Mesendoderm (in vitro differentiated cells): ENCODE measurements at places on chromosomes 5 and 9.
A peak's percentile ranks its signal among the peaks of the same experiment; 100 is the strongest.

GRCh38 chr9:126503333-126504085, 110.2 kb upstream of the LMX1B start:
- H3K27ac ChIP-seq = no peak overlapping the region
- no peak for DNase-seq
- H3K27me3 ChIP-seq = no peaks in the 10 kb centered on the region

DNA sequence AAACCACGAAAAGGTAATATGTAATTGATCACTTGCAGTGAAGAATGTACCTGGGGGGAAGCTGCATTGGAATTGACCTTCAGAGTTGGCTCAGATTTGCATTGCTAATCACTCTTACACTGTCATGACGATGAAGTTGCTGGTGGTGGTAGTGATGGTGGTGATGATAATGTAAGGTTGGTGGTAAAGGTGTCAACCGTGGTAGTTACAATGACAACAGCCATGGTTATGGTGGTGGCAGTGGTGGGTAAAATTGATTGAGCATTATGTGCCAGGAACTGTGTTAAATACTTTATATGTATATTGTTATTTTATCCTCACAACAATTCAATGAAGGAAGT, 282.4 kb downstream of the NR3C1 start:
- no peak overlapping the region for H3K4me3 ChIP-seq
- H3K4me1 ChIP-seq = peaks cover 6% of the 10 kb centered on the region
- DNase-seq = no peak

- DNase-seq = no peak
- no peaks in the 10 kb centered on the region for H3K27me3 ChIP-seq
- no peak overlapping the region for H3K27ac ChIP-seq
- no peaks in the 10 kb centered on the region for H3K4me1 ChIP-seq
These were observed 229.1 kb downstream of the MTRR start for GRCh38 chr5:8098081-8098480.

DNA sequence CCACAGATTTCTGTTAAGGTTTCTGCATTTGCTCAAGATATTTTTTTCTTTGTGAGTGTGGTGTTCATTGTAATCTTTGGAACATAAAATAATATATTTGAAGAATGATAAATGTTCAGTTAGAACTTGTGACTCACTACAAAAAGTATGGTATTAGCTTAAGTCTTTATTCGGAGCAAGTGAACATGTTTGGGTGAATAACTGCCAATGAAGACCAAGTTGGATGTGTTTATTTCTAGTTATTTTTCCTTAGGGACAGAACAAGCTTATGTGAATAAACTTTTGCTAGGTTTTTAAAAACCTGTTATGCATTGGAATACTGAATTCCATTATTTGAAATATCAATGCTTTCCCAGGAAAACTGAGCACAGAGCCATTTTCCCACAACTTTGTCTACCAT, 418.6 kb downstream of the SLCO4C1 start:
- H3K4me1 ChIP-seq = no peaks in the 10 kb centered on the region
- no peak for DNase-seq
- no peak overlapping the region for H3K4me3 ChIP-seq
- no peaks in the 10 kb centered on the region for H3K27me3 ChIP-seq
- H3K36me3 ChIP-seq = no peaks in the 10 kb centered on the region

GRCh38 chr5:79499640-79500273, 14.2 kb downstream of the HOMER1 start:
- H3K4me1 ChIP-seq = peaks cover 5% of the 10 kb centered on the region
- H3K27me3 ChIP-seq = no peaks in the 10 kb centered on the region
- DNase-seq = no peak
- H3K27ac ChIP-seq = no peak overlapping the region

DNA sequence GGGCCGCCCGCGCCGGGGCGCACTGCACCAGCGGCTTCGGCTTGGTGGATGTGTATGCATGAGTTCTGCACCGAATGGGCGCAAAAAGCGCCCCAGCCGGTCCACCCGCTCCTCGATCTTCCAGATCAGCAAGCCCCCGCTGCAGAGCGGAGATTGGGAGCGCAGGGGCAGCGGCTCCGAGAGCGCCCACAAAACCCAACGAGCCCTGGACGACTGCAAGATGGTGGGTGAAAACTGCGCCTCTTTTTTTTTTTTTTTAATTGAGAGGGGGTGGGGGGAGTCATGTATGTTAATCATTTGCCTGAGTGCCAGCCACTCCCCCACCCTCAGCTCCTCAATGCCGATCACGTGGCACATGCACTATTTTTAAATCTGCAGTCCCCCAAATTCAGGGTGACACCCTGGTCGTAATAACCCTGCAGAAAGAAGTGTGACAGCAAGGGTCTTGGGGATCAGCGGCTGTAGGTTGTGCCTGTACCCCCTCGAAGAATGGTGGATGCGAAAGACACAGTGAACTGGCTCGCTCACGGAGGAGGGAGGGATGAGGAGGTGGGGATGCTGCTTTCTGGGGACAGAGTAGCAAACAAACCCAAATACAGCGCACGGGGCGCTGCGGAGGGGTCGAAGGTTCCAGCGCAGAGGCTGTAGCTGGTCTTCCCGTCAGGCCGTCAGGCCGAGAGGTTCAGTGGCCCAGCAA, 900 bp downstream of the RGS7BP start:
- peaks cover 3% of the 10 kb centered on the region for H3K27me3 ChIP-seq
- peak; percentile 55 for DNase-seq
- H3K4me1 ChIP-seq = peaks cover 5% of the 10 kb centered on the region
- H3K4me3 ChIP-seq = peak overlapping the region; percentile 39

- no peak overlapping the region for H3K4me3 ChIP-seq
- H3K4me1 ChIP-seq = no peaks in the 10 kb centered on the region
- no peak overlapping the region for H3K27ac ChIP-seq
- no peak for DNase-seq
- no peaks in the 10 kb centered on the region for H3K36me3 ChIP-seq
These were observed 73.9 kb downstream of the WNK2 start for GRCh38 chr9:93257808-93258331.

- H3K4me3 ChIP-seq = no peak overlapping the region
- H3K4me1 ChIP-seq = no peaks in the 10 kb centered on the region
- peak; percentile 19 for DNase-seq
- H3K27me3 ChIP-seq = no peaks in the 10 kb centered on the region
These were observed 136.2 kb upstream of the LPCAT1 start for GRCh38 chr5:1660001-1660400.

- no peak overlapping the region for H3K27ac ChIP-seq
- H3K36me3 ChIP-seq = no peaks in the 10 kb centered on the region
- peak; percentile 78 for DNase-seq
- peak overlapping the region; percentile 32 for H3K4me3 ChIP-seq
These were observed 1.0 kb upstream of the TLE1 start for GRCh38 chr9:81690251-81690851.

- no peak for DNase-seq
- no peaks in the 10 kb centered on the region for H3K27me3 ChIP-seq
- H3K4me1 ChIP-seq = no peaks in the 10 kb centered on the region
- H3K4me3 ChIP-seq = no peak overlapping the region
These were observed 10.7 kb downstream of the NANS start for GRCh38 chr9:98067184-98067583.

GRCh38 chr5:126755593-126755992, 21.3 kb upstream of the LMNB1 start:
- H3K4me3 ChIP-seq = no peak overlapping the region
- H3K27me3 ChIP-seq = no peaks in the 10 kb centered on the region
- no peaks in the 10 kb centered on the region for H3K4me1 ChIP-seq
- DNase-seq = no peak

GRCh38 chr5:93300309-93300923, 280.6 kb downstream of the NR2F1-AS1 start:
- no peak for DNase-seq
- H3K27me3 ChIP-seq = no peaks in the 10 kb centered on the region
- no peak overlapping the region for H3K4me3 ChIP-seq
- no peaks in the 10 kb centered on the region for H3K36me3 ChIP-seq

- no peaks in the 10 kb centered on the region for H3K36me3 ChIP-seq
- H3K27ac ChIP-seq = no peak overlapping the region
These were observed 198.5 kb downstream of the CACNA1B start for GRCh38 chr9:138075961-138076649.

DNA sequence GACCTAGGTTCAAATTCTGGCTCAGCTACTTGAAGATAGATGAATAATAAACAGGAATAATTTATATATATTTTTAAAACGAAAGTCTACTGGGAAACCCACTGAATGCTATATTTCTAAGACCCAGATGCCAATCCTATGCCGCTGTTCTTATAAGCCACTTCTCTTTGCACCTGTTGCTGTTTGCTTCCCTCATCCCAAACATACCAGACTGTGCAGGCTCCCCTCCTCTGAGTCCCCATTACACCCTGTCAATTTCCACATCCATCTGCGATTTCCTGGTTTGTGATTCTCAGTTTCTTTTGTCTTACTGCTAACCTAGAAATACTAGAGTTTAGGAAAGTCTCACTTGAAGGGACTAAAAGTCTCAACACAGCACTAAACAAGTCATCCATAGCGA, 92.8 kb upstream of the CAST start:
- DNase-seq = no peak
- H3K27ac ChIP-seq = no peak overlapping the region
- no peaks in the 10 kb centered on the region for H3K36me3 ChIP-seq
- no peaks in the 10 kb centered on the region for H3K27me3 ChIP-seq

- H3K27ac ChIP-seq = no peak overlapping the region
- H3K27me3 ChIP-seq = no peaks in the 10 kb centered on the region
- no peak overlapping the region for H3K4me3 ChIP-seq
- H3K36me3 ChIP-seq = no peaks in the 10 kb centered on the region
- no peaks in the 10 kb centered on the region for H3K4me1 ChIP-seq
These were observed 28.4 kb upstream of the NADK2 start for GRCh38 chr5:36270175-36270574.

DNA sequence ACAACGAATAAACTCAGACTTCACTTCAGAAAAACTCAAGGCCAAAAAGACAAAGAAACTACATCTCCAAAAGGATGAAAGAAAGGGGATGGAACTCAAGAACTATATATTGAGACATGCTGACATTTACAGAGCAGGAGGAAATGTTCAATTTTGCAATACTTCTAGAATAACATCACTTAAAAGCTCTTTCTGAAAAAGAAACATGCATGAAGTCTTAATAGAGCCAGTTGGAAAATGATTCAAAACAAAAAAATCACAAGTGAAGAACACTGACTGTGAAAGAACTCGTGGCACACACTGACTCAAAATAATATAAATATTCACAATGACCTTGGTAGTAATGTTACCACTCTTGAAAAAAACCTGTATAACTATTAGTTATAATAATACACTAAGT, 267.8 kb upstream of the NREP start:
- H3K36me3 ChIP-seq = no peaks in the 10 kb centered on the region
- no peak for DNase-seq
- H3K27ac ChIP-seq = no peak overlapping the region
- no peaks in the 10 kb centered on the region for H3K27me3 ChIP-seq

DNA sequence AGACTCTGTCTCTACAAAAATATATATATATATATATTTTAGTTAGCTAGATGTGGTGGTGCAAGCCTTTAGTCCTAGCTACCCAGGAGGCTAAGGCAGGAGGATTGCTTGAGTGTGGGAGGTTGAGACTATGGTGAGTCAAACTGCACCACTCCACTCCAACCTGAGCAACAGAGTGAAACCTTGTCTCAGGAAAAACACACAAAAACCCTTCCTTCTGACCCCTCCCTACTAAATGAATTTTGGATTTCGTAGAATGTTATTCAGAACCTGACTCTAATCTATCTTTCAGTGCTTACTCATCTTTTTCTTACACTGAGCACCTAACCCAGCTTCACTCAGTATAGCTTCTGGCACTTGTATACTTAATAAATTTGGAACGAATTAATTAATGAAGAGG, 35.2 kb upstream of the IL7R start:
- no peak overlapping the region for H3K4me3 ChIP-seq
- H3K4me1 ChIP-seq = peaks cover 2% of the 10 kb centered on the region
- no peaks in the 10 kb centered on the region for H3K36me3 ChIP-seq
- no peak overlapping the region for H3K27ac ChIP-seq

GRCh38 chr5:85868070-85868469, 749.7 kb upstream of the COX7C start:
- H3K27ac ChIP-seq = no peak overlapping the region
- no peaks in the 10 kb centered on the region for H3K27me3 ChIP-seq
- H3K4me1 ChIP-seq = no peaks in the 10 kb centered on the region
- DNase-seq = no peak
- H3K4me3 ChIP-seq = no peak overlapping the region
- no peaks in the 10 kb centered on the region for H3K36me3 ChIP-seq

DNA sequence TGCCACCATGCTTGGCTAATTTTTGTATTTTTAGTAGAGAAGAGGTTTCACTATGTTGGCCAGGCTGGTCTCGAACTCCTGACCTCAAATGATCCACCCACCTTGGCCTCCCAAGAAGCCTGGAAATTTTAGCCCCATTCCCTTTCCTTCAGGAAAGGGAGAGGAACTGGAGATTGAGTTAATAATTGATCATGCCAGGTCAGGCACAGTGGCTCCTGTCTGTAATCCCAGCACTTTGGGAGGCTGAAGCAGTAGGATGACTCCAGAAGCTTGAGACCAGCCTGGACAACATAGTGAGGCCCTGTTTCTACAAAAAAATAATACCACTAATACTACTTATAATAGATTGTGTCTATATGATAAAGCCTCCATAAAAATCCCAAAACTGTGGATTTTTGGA, 124.6 kb downstream of the UNC13B start:
- no peak for DNase-seq
- H3K4me1 ChIP-seq = no peaks in the 10 kb centered on the region
- no peak overlapping the region for H3K4me3 ChIP-seq
- no peaks in the 10 kb centered on the region for H3K36me3 ChIP-seq
- H3K27ac ChIP-seq = no peak overlapping the region

DNA sequence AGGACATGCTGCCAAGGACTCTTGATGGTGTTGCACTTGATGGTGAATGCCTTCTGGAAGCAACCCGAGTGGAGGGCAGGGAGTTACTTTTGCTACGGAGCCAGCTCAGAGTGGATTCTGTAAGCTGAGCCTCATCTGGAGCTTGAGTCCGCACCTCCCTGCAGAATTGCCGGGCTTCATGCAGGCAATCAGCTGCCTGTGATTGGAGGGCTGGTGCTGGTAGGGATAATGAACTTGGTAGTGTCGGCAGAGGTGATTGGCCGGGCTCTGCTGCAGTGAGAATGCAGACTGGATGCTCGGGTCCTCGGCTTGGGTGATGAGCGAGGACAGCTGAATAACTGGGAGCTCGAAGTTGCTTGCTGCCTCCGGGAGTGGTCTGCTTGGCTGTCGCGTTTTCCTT, 23.1 kb downstream of the SLC25A25 start:
- H3K27me3 ChIP-seq = no peaks in the 10 kb centered on the region
- H3K36me3 ChIP-seq = no peaks in the 10 kb centered on the region
- peak; percentile 94 for DNase-seq

DNA sequence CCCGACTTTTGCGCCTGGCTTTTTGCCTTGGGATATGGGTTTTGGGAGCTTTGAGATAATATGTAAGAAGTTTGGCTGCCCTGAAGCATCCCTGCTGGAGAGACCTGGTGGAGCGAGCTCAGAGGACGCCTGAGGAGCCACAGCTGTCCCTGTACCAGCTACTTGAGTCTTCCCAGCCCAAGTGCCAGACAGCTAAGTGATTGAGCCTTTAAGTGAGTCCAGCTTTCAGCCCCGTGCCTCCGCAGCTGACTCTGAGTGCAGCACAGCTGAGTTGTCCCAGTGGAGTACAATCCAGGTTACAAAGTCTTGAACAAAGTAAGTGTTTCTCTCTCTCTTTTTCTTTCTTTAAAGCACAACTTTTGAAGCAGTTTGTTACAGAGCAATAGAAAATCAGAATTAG, 203.8 kb upstream of the DAP start:
- no peak overlapping the region for H3K4me3 ChIP-seq
- H3K27me3 ChIP-seq = no peaks in the 10 kb centered on the region
- no peaks in the 10 kb centered on the region for H3K36me3 ChIP-seq
- no peak overlapping the region for H3K27ac ChIP-seq
- H3K4me1 ChIP-seq = no peaks in the 10 kb centered on the region
- peak; percentile 13 for DNase-seq

GRCh38 chr9:2469681-2470221, 151.8 kb upstream of the VLDLR start:
- no peak overlapping the region for H3K27ac ChIP-seq
- no peak overlapping the region for H3K4me3 ChIP-seq
- H3K36me3 ChIP-seq = no peaks in the 10 kb centered on the region
- H3K4me1 ChIP-seq = no peaks in the 10 kb centered on the region
- no peaks in the 10 kb centered on the region for H3K27me3 ChIP-seq
